ENCODE measurements at places on chromosomes 11 and 22. TPM values are rescaled to one million over a fixed set of nuclear protein-coding genes. Genes with fewer than 3 reads are reported as not detected.

GRCh38 chr11:37110385-37110784, 512.3 kb upstream of the RAG2 start:
- DNase-seq, result no peak

- no peak for DNase-seq
Observed at GRCh38 chr22:37930270-37930951, 23.0 kb downstream of the C22orf23 start.

DNA sequence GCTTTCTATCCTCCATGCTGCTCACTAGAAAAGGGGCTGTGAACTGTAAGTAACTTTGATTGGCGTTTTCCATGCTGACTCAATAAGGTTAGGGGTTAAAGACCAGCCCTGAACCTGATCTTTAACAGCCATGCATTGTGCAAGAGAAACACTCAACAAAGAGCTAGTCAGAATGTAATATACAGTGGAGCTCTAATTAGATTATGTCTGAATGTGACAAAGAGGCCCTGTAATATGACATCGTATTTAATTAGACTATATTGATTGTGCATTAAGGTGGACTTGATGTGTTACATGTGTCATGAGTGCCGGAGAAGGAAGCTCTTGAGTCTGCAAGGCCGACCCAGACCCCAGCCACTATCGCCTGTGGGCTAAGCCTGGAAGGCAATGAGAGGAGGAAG, 70.5 kb downstream of the PKNOX2 start:
- DNase-seq, result no peak

Gene DNAJB7
- total RNA-seq, result not detected

Gene ATG13
- 92.8 TPM for total RNA-seq

Gene P2RY6
- total RNA-seq, result not detected
